ENCODE measurements at places on chromosomes 2 and 18. TPM values are rescaled to one million over a fixed set of nuclear protein-coding genes. Genes with fewer than 3 reads are reported as not detected.

DNA sequence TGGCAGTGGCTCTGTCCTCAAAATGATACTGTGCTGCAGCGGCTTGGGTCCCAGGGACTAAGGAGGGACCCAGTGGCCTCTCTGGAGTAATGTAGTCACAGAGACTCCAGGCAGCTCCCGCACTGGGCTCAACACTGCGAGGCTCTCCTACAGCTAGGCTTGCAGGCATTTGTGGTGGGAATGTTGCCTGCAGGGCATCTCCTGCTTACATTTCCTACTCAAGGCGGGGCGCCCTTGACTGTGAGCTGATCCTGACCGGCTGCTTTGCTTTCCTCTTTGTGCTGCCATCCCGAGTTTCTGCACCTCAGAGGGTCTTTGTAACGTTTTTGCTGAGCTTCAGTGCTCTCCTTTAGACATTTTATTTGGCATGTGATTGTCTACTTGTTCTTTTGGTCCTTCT, 177.4 kb upstream of the FN1 start:
- no peak for DNase-seq

The SNORC gene
- 1.0 TPM for total RNA-seq

GRCh38 chr2:25808006-25808383, 70.3 kb downstream of the ASXL2 start:
- DNase-seq = no peak

- DNase-seq = no peak
Measured at GRCh38 chr2:159562248-159562647, 54.1 kb downstream of the BAZ2B start.

The ALPP gene
- total RNA-seq = 0.45 TPM

GRCh38 chr2:240585101-240585500, 1.4 kb upstream of the CAPN10 start:
- no peak for DNase-seq

DNA sequence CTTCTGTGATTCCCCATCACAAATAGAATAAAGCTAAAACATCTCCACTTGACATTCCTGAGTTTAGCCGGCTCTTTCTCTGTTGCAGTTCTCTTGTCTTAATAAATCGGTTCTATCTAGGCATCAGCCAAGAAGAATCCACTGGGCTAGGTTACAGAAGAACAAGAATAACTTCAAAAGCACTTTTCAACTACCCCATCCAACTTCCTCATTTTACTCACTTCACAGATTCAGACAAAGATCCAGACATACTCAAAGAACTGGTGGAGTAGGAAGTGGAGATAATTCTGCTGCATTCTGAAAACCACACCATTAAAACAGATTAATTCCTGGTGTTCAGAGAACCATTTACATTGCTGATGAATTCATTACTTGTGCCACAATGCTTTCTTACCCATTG, 9.6 kb upstream of the ALPK2 start:
- no peak for DNase-seq

DNA sequence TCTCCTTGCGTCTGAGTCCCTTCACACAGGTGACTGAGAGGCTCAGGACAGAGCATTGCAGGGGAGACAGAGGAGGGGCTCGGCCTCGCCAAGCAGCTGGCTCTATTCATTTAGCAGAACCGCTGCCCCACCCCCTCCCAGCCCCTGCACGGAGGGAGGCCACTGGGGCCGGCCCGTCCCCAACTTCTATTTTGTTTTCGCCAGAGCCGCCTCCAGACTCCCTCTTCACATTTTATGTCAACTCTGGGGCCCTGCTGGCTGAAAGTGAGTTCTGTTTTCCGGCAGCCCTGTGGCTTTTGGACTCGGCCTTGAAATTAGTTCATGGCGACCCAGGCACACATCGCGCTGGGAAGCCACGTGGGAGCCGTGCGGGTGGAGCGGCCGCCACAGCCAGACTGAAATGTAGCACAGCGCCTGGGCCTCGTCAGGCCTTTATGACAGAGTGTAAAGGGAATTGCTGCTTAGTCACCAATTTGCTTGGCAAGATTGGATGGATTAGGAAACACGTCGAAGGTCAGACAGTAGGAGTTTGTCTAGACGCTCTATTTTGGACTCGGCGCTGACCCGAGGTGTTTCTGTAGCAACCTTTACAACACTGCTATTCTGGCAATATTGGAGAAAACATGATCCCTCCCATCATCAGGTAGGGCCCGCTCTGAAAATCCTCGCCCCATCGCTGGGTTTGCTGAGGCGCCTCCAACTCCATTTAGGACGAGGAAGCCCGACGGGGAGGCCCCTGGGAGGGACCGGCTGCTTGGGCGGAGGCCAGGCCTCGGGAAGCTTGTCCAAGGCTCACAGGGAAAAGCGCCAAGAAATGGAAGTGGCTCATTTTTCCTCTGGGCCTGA, 90.7 kb upstream of the CTDP1 start:
- DNase-seq = no peak

GRCh38 chr2:196244966-196245365, 73.6 kb upstream of the STK17B start:
- no peak for DNase-seq

The CNDP1 gene
- total RNA-seq = 0.23 TPM

DNA sequence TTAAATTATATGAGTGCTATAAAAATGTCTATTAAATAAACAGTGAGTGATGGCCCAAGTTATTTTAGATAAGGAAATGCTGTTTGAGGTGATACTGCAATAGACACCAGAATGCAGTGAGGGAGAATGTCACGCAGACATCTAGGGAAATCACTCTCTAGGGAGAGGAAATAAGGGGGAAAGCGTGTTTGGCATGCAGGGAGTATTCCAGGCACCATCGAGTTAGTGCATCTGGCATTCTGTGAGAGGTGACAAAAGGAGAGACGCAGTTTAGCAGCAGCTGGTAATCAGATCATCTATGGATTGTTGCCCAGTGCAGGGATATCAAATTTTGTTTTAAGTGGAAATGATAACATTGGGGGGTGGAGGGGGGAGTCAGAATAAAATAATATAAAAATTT, 175.4 kb upstream of the NETO1 start:
- no peak for DNase-seq

DNA sequence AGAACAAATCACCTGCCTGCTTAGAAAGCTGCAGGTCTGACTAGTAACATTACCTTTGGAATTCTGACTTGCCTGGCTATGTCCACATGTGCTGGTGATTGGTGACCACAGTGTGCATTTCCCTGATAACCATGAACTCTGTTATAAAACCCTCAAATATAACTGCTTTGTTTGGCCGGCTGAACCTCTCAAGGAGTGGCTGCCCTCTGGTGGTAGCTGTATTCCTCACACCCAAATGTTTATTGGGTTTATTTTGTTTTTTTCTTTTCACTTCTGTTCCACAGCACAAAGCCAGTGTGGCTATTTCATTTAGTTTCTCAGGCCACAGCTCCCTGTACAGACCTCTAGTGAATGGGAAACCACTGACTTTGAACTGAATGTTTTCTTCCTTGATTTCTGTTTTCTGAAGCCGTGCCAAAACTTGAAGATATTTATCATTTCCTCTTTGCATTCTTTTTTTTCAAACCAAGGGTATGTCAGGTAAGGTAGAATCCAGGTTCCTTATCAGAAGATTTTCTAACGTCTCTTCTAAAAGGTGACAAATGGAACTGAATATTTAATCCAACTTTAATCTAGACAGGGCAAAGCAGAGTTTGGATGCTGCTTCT, 549.0 kb upstream of the VRK2 start:
- DNase-seq = no peak

GRCh38 chr2:95275601-95276243, 1.5 kb downstream of the PROM2 start:
- no peak for DNase-seq

The MBP gene
- 97.7 TPM for total RNA-seq

DNA sequence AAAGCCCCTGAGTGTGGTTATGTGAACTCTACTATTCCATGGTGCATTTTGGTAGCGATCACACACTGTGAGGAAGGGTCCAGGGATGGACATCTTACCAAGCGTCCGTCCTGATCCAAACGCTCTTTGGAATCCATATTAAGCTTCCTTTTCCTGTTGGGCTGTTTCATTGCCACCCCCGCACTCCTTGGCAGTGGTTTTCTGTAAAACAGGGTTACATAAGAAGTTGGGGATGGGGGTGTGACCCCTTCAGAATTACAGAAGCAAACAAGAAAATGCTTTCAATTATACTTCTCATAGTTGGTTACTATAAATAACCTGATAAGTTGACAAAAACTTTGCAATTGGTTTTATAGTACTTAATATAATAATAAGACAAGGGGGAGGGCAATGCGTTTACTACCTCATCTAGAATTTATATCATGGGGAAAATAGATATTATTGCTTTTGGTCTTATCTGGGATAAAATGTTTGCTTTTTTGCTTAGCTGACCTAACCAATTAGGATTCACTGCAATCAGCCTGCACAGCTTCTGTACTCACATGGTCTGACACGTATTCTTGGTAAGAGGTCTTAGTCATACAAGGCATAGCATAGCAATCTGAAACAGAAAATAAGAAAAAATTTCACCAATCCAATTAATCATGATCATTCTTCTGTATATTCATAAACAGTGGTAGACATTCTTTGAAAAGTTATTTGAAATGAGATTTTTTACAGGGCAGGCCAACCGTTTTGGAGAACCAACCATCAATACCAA, 103.1 kb downstream of the L3MBTL4 start:
- DNase-seq = no peak

The ASIC4 gene
- 0.13 TPM for total RNA-seq

- peak; percentile 34 for DNase-seq
Measured at GRCh38 chr2:190649035-190649797, at the start of gene NAB1. TSS of gene NAB1 (plus strand) at chr2:190649083. CDS start at chr2:190659177, 10,094 bp downstream.

- no peak for DNase-seq
Measured at GRCh38 chr2:43507137-43507536, 88.7 kb downstream of the THADA start.

The CFAP65 gene
- total RNA-seq = not detected
